Activated CD8-positive, alpha-beta memory T cell treated with anti-CD3 and anti-CD28 coated beads for 48 hours (primary cell): ENCODE measurements at places on chromosomes 3 and 15.

- DNase-seq = no peak
Observed at GRCh38 chr3:174153871-174154270, 705.3 kb upstream of the NAALADL2 start.

DNA sequence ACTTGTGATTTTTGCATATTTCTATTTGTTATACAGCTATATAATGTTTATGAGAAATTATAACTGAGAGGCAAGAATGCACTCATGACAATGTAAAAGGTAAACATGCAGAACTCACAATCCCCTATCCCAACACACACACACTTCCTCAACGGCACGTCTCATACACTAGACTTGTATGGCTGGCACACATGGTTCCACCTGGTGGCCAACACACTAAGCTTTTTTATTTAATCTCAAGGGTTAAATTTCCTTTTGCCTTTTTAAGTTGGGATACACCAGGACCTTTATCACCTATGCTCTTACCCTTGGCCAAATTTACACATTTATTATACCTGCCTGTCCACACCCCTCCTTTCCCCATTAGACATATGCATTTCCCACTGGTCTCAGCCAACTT, 88.6 kb upstream of the PSMD6 start:
- DNase-seq = no peak

GRCh38 chr3:116440196-116440595, 5.1 kb downstream of the LSAMP start:
- DNase-seq = no peak

DNA sequence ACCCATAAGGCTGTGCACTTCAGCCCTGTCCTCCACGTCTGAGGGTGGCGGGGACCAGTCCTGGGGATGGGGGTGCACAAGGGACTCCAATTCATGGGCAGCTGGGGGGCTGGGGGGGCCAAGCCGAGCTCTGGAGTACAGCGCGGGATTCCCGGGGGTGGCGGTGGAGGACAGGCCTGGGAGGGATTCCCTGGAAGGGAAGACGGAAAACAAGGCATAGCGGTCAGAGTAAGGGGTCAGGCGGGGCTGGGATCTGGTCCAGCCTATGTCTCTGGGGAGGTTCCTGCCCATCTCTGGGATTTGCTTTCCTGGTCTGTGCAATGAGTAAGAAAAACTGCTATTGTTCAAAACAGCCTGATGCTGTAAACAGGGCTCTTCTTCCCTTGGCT, 8.1 kb upstream of the IGDCC3 start:
- no peak for DNase-seq

- no peak for DNase-seq
Observed at GRCh38 chr15:89531796-89532537, 35.6 kb upstream of the RHCG start.

GRCh38 chr15:80123034-80123433, 29.8 kb upstream of the FAH start:
- no peak for DNase-seq

- DNase-seq = no peak
Observed at GRCh38 chr3:190076601-190077394, 43.9 kb downstream of the P3H2 start.

- DNase-seq = no peak
Observed at GRCh38 chr3:72625602-72626337, 222.5 kb downstream of the SHQ1 start.

DNA sequence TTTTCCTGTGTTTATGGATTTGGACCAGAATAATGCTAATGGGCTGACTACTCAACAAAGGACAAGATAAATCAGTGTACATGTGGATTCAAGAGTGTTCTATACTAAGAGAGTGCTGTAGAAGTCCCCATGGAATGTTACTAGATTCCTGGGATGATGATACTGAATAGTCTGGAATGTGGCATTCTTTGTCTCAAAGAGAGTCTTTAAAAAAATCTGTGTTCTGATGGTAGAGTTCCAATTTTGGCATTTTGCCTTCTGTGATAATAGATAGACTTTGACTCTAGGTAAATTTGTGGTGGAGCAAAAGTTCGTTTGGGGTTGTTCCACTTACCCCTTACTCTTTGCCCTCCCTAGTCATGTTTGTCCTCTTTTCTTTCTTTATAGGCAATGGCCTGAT, 43.7 kb downstream of the NMD3 start:
- DNase-seq = no peak

DNA sequence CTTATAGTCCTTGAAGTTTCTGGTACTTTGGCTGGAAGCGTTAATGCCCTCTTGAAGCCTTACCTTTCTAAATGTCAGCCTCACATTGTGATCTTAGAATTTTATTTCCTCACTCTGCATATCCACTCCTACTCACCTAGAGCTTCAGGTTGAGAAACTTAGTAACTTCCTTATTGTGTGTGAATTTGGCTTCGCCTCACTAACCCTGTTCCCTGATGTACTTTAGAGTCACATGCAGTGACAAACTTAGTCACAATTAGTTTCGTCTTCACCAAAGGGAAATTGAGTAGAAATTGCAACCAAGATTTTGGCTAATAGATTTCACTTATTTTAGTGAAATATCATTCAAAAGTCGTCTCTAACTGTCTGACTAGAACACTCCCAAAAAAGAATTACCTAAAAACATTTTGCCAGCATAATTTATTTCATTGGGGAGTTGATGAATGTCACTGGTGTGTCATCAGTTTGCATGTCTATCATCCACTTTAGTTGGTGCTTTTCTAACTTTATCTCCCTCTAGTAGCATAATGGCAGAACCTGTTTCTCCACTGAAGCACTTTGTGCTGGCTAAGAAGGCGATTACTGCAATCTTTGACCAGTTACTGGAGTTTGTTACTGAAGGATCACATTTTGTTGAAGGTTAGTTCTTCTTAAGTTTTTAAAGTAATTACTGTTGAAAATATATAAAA, 960 bp downstream of the MFN1 start:
- no peak for DNase-seq
